Kidney epithelial cell (primary cell): ENCODE measurements at places on chromosomes 16 and 17.

DNA sequence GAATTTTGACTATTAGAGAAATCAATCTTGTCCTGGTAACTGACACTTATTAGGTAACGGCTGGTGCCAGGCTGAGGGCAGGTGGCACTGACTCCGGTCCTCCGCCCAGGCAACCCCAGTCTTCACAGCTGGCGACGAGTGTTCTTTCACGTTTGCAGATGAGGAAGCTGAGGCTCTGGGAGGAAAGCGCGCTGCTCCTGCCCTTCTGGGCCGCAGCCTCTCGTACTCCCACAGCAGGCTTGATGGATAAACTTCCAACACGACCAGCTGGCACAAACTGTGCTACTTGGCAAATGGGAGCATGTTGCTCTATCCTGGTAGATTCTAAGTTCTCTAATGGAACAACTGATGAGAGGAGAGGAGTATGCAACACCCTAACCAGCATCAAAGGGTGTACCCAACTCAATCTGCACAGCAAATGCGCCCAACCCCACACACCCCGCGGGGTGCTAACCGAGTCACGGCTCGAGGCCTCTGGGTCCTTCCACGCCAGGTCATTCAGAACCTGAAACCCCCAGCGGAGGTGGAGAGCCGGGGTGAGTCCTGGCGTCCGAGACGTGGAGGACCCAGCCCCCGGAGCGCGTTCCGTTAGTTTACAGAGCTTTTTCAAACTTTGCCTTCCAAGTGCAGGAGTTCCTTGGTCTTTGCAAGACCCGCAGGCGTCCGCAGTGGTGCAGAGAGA, 477 bp upstream of the SLC47A1 start:
- no peak for DNase-seq

DNA sequence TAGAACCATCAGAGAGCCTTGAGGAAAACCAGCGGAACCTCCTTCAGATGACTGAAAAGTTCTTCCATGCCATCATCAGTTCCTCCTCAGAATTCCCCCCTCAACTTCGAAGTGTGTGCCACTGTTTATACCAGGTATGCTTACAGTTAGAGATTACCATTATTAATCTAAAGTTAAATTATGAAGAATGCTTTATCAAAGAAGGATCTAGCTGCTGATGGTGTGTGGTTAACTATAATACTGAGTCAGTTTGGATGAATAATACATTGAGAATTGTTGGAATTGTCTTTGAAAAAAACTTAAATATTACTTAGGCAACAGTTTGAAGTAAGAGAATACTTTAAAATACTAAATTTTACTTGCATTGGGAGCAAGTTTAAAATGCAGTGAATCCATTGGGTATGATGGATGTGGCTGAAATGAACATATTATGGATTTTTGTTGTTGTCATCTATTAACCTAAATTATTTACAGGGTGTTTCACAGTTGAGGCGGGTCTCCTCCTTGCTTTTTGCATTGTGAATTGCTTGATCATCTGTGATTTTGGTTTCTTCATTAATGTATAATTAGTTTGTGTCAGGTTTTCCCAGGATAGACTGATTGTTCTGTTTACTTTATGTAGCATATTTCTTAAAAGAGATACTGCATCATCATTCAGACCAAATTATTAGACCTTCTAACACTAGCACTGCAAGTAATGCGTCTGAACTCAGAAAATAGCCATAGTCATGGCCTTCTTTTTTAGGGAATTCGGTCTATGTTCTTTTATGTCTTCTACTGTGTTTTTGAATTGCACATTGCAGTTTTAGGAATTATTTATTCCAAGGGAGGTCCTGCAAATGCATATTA, 47.8 kb downstream of the OMG start:
- peak; percentile 7 for DNase-seq

DNA sequence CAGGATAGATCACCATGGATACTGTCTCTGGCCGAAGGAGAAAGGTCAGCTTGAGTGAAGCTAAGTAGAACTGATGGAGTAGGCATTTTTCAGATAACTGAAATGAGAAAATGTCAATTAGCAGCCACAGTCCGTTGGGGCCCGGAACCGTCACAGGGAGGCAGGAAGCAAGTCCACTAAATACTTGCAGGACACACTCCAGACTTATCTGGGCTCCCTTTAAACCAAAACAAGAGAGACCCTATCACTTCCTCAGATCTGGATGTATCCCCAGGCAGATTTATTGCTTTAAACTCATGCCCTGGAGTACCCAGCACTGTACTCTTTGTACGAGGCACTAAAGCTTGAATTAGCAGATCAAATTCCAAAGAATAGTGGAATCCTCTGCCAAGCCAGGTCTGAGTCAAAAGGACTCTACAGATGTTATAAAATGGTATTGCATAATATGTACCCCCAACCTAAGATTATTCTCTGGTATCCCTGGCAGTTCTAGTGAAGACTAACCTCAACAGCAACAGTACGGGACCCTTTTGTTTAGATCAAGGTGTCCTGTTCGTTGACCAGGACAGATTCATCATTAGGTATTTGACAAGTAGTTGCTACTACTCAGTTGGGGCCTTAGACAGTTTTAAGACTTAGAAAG, 8.1 kb downstream of the ZP2 start:
- DNase-seq: no peak

GRCh38 chr16:54191592-54191991, 95.0 kb downstream of the IRX3 start:
- DNase-seq: no peak

DNA sequence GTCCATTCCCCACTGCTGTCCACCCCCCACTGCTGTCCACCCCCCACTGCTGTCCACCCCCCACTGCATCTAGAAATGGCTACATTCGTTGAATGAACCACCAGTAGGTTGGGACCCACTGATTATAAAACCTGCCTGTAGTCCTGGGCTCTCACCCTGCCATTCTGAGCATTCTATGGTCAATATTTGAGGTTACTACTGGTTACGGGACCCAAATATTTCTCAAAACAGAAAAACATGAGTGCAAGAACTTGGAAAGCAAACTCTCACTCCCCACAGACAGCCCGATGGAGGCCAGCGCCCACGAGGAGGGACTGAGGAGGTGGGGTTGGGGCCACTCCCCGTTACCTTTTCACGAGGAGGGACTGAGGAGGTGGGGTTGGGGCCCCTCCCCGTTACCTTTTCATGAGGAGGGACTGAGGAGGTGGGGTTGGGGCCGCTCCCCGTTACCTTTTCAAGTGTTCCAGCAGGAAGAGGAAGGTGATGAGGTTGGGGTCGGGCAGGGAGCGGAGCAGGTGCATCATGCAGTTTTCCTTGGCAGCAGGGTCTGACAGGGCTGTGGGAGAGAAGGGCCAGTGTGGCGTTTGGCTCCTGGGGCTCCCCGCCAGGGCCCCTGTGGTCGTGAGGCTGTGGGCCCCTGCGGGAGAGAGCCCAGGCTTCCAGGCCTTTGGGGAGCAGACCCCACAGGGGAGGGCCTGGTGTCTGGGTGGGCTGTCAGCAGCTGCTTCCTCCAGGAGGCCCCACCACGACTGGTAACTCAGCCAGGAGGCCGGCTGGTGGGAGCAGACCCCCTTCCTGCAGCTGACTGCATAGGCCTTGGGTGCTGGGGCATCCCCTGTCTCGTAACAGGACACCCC, 12.5 kb downstream of the TIMM22 start:
- no peak for DNase-seq

- no peak for DNase-seq
Measured at GRCh38 chr17:40303708-40304551, 5.0 kb upstream of the RARA start.

- DNase-seq: no peak
Measured at GRCh38 chr16:79668502-79668901, 68.0 kb upstream of the MAF start.

DNA sequence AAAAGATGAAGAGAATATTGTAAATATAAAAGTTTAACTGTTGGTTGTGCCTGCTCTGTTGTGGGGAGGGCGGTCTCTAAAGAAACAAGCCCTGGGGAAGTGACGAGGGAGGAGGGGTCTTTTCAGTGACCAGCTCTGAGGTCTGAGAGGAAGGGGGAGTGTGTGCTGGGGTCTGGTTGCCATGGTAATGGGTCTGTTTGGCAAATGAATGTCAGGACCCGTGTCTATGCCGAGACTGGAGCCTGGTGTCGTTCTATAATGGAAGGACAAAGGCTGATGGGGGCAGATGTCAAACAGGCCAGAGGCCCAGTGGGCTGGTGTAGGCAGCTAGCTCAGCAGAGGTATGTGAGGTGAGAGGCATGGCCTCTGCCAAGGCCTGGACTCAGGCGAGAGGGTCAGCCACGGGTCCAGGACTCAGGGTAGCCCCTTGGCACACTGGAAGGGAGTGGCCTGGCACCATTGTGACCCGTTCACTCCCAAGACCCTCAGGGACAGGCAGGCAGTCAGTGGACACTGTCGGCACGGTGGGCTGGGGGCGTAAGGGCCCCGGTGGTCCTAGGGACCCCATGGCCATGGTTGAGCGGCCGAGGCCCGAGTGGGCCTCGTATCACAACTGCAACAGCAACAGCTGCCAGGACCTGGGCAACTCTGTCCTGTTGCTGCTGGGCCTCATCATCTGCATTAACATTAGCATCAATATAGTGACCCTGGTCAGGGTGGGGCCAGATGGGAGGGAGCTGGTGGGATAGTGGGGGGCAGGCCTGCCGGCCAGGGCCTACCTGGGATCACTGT, at the start of gene SPEM1:
Gene SPEM1 (plus strand): TSS at position 506 of the 792 bp plus-strand sequence. CDS start 61 bp downstream, at position 567.
- DNase-seq: no peak

DNA sequence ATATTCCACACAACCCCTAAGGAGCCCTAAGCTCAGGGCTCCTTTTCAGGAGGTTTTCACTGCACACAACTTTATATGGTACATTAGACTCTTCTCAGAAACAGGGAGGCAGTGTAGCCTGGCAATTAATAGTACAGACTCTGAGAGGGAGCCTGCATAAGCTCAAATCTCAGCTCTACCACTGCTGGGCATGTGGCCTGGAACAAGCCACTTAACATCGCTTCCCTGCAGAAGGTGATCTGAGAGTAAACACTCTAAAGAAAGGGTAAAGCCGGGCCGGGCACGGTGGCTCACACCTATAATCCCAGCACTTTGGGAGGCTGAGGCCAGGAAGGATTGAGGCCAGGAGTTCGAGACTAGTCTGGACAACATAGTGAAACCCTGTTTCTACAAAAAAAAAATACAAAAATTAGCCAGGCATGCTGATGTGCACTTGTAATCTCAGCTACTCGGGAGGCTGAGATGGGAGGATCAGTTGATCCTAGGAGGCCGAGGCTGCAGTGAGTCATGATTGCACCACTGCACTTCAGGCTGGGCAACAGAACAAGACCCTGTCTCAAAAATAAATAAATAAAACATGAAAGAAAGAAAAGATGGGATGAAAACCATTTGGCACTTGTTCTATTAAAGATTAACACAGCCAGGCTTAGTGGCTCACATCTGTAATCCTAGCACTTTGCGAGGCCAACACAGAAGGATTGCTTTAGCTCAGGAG, 70.7 kb upstream of the DNAJA2 start:
- no peak for DNase-seq

- no peak for DNase-seq
Measured at GRCh38 chr16:22353191-22353919, 21.1 kb downstream of the CDR2 start.

- no peak for DNase-seq
Measured at GRCh38 chr16:67040906-67041305, 12.0 kb downstream of the CBFB start.

DNA sequence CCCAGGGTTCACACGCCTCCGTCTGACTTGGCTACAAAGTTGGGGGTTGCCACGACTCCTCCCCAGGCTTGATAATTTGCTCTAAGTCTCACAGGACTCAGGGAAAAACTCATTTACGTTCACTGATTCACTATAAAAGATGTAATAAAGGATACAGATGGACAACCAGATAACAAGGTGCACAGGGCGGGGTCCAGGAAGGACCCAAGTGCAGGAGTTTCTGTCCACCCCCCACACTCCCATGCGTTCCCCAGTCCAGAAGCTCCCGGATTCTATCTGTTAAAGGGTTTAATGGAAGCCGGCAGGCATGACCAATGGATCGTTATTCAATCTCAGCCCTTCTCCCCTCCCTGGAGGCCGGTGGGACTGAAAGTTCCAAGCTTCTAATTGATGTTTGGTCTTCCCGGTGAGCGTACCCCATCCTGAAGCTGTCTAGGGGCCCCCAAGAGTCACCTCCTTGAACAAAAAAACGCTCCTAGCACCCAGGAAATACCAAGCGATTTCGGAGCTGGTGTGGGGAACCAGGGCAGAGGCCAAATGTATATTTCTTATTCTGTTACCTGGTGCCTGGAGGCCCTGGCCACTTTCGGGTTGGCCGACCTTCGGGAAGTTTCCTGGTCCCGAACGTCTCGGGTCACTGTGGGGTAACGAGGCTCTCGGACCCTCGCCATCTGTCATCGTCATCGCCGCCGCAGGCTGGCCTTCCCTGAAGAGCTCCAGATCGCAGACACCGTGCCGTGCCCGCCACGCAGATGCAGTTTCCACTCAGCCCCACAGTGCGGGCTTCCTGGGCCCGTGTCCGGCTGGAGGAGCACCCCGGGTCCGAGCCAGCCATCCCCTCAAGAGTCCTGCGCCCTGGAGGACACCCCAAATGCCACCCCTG, 13.5 kb upstream of the METRNL start:
- no peak for DNase-seq

- no peak for DNase-seq
Measured at GRCh38 chr17:63477480-63478440, 899 bp downstream of the ACE start.

- DNase-seq: no peak
Measured at GRCh38 chr16:85789773-85790172, 9.6 kb downstream of the EMC8 start.

DNA sequence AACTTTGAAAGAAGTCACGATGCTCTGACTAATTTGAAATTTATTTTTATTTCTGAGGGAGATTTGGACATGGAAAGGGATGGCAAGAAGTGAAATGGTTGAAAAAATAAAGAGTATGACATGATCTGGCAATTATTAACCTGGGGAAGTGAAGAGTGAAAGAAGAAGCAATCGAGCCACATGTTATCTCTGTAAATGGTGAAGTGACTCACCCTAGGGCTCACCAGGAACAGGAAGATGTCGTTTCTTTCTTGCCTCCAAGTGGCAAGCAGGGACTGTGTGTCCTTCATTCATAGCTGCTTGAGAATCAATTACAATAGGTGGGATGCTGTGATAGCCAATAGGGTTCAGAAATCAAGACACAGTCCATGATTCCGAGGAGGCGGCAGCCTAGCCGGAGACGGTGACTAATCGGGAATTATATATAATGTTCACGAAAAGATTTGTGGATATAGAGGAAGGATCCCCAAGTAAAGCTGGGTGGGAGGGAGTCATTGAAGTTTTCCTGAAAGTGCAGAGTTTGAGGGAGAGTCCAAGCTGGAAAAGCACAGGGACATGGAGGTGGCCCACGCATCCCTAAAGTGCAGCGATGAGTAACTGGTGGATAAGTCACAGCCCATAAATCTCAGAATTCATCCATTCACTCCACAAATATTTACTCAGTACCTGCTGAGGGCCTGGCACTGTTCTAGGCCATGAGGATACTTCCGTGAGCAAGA, 18.2 kb upstream of the KRT20 start:
- peak; percentile 94 for DNase-seq

GRCh38 chr17:29954405-29954804, 13.0 kb downstream of the EFCAB5 start:
- DNase-seq: no peak

DNA sequence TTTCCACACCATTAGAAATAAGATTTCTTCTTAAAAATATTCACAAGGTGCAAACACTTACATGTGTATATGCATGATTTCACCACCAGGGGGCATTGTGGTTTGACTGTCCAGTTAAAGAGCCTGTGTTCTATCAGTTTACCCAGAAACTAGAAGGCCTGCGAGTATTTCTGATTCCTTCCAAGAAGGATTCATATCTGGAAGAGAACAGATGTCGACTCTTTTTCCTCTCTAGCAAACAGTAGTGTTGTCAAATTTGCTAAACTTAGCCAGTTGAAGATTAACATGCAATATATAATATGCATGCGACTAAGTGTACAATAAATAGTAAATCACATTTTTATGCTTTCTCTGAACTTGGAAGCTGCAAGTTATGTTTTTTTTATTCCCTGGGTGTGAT, 404.1 kb downstream of the WWOX start:
- DNase-seq: no peak
